Right cardiac atrium (tissue), 5 donors: ENCODE measurements at places on chromosomes 3 and 15.

DNA sequence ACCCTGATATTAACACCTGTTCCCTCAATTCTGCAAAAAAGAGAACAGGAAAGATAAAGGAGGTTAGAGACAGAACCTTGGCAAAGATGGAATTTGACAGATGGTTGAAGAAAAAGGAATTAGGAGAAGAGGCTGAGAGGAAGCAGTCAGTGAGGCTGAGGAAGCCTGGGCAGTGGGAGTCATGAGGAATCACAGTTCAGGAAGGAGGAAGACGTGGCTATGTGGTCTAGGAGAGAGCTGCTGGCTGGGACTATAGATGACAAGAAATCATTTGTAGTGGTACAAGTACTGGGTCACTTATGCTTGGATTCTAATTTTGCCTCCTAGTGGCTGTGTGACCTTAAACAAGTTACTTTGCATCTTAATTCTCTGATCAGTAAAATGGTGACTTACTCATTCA, 49.0 kb downstream of the LARS2 start:
- no peak for DNase-seq

GRCh38 chr3:112007633-112008032, 8.9 kb downstream of the TAGLN3 start:
- peak; percentile 72 for DNase-seq

- no peak for DNase-seq
Observed at GRCh38 chr15:54119051-54119450, 140.8 kb downstream of the UNC13C start.

GRCh38 chr3:47433796-47434195, 41.9 kb downstream of the SCAP start:
- no peak for DNase-seq

DNA sequence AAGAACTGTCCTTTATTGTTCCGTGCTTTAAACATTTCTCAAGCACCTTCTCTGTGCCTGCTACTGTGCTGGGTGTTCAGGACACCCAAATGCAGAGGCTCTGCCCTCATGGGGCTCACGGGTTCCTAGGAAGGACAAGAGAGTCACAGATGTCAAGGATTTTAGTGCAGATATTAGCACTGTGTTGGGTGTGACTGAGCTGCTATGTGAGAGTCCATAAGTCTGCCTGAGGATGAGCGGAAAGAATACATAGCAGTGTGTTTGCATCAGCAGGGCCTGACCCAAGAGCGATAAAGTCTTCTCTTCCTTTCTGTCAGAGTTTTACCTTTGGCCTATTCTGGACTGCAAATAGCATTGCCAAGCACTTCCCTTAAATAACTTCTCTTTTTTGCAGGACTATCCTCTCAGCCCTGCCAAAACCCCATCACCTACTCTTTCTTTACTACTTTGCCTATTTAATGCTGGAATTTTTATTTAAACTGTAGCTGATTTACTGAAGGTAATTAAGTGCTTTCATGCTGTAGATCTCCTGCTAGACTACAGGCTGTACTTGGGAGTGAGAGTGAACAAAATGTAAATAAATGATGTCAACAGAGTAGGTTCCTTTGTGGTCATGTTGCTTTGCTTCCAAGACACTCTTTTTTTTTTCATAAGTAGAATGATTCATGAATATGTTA, 459.4 kb upstream of the TPRG1 start:
- no peak for DNase-seq

DNA sequence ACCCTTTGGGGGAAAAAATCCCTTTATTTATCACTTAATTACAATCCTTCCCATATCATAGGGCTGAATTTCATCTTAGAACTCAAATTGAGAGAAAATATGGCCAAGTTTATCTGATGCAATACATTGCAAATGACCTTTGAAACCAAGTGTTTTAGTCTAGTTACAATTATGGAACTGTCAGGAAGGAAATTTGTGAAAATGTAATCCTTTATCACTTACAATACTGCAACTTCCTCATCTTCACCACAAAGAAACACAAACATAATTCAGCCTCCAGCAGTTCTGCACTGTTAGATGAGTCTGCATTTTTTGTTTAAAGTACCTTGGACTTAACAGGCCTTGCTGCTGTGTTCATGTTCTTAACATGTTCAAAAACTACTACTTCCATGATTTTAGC, 4.6 kb downstream of the CCPG1 start:
- no peak for DNase-seq

- no peak for DNase-seq
Observed at GRCh38 chr3:39499651-39500273, 32.3 kb downstream of the MOBP start.
